T-helper 2 cell treated with Interferon-gamma antibody and Interleukin-4, amounts not matched to agents 5 μg/mL and 100 μg/mL, for 36 hours (primary cell): ENCODE measurements at places on chromosomes 4 and X.

DNA sequence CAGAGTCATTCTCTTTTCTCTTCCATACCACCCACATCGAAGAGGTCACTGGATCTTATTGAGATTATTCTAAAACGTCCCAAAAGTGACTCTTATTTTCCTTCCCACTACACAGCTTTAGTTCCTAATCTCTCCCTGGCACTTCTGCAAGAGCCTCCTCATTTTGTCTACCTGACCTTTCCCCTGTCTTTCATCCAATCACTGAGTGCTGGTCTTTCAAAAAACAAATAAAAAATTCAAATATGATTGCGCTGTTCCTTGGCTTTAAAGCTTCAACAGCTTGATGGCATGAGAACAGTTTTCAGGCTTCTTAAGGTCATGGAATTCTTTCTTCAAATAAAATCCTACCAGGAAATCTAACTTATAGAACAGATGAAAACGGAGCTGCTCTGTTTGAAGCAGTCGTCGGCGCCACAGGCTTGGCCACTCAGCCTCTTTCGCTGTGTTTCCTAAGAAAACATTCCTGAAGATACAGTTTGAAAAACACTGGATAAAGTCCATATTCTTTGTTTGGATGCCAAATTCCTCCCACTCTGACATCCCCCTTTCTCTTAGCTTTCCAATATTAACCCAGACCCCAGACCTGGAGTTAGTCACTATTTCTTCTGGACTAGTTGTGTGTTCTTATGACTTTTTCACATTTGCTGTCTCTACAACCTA, 12.5 kb downstream of the SYTL5 start:
- DNase-seq, result no peak

DNA sequence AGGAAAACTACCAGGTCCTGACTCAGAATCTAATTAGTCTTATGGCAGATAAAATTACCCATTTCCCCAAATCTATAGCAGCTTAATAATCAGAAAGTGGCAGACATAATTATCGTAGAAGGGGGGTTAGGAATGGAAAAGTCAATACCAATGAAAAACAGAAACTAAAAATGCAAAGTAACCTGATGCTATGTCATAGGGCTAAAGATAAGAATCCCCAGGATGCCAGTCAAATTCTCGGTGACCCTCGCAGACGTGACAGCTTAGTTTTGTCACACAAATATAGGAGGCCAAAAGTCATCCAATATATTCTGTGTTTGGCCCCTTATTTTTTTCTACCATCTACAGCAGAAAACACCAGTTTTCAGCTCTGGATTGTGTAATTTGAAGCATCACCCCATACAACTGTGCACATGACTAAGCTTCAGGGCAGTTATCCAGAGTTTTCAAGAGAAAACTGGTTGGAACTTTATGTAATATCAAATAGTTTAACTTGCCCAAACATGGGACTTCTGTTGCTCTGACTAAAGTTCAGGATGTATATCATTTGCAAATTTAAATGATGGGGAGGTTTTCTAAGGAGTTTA, 30.9 kb downstream of the RASSF6 start:
- DNase-seq, result no peak

DNA sequence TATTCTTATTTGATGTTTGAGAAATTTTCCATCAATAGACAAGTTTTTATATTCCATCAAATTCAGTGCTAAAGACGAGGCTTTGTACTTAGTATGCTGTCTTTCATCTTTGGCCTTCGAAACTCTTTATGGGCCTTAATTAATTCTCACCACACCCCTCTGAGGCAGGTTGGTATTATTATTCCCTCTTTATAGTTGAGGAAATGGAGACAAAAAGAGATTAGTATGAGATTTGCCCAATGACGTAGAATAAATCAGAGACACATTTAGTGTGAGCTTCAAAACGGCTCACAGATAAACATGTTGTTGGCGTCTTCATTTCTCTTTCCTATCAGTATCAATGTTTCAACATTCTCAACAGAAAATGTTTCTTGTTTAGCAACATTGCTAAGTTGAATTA, 35.9 kb upstream of the PTPN13 start:
- DNase-seq, result no peak

GRCh38 chr4:6999172-7000086, 43.7 kb upstream of the TADA2B start:
- no peak for DNase-seq

DNA sequence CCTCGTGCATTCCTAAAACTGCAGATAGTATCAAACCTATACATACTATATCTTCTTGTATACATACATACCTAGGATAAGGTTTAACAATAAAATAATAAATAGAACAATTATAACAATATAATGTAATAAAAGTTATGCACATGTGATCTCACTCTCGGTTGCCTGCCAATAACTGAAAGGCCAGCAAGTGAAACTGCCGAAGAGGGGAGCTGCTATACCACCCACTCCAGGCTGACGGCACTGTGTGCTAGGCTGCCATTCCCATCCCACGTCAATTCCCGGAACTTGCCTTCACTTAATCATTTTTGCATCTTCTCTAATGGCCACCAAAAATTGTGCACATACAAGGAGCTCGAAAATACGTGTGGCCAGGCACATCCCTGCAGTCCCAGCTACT, 451.1 kb upstream of the FAT1 start:
- no peak for DNase-seq

DNA sequence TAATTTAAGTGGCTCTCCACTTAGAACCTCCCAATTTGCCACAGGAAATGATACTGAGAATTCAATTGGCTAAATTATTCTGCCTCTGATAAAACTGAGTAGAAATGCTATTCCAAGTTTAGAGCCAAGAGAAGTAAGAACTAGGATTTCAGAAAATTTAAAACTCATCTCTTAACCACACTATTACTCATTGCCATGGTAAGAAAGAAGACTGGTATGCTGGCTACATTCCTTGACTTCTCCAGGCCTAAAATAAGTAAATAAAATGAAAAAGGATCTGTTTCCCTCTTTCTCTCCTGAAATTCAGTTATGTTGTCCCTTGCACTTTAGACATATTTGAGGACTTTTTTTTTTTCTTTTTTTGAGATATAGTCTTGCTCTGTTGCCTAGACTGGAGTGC, 23.3 kb downstream of the ZNF280C start:
- DNase-seq, result no peak

GRCh38 chr4:154164931-154165839, 326.4 kb downstream of the DCHS2 start:
- peak; percentile 34 for DNase-seq

GRCh38 chr4:173405840-173406606, 7.1 kb upstream of the SCRG1 start:
- DNase-seq, result no peak

DNA sequence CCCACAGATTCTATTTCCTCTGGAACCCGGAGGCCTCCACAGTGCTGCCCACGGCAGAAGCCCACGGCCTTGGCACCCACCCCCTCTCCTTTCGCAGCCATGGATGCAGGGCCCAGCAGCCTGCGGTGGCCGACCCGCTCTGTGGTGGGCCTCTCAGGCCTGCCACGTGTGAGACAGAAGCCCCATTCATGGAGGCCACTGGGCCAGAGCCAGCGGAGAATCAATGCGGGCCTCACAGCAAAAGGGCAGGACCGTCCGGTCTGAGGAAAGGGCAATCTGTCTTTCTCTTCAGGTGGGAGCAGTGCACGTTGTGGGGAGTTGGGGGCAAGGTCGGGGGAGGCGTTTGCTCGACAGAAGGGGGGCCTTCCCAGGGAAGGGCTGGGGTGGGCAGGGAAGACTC, 8.4 kb upstream of the HAUS7 start:
- no peak for DNase-seq

DNA sequence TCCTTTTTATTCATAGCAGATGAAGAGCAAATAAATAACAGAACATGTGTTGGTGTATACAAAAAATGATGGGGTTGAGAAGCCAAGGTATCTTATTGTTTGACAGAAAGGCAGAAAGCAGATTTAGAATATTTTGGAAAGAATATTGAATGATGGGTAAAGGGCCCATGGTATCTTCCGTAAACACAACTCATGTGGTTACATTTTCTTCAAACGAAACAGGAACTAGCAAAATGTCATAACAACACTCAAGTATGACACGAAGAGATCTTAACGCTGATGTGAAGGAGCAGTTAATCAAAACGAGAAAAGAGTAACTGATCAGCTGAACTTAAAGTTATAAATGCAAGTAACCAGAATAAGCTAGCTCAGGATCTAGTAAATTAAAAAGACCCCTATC, 195.7 kb upstream of the GK2 start:
- no peak for DNase-seq

DNA sequence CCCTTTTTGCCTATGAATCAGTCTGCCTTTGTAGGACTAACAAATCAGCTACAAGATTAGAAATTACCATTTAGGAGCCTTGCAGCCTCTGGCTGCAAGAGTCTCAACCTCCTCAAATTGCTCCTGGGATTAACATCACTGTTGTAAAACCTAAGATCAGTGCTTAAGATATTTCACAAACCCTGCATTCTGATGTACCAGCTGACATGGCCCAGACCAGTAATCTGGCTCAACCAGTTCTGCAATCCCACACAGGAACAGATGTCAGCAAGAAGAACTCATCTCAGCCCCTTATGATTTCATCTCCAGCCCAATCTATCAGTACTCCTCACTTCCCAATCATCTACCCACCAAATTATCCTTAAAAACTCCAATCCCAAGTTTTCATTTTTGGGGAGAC, 32.5 kb upstream of the AADAT start:
- DNase-seq, result no peak

DNA sequence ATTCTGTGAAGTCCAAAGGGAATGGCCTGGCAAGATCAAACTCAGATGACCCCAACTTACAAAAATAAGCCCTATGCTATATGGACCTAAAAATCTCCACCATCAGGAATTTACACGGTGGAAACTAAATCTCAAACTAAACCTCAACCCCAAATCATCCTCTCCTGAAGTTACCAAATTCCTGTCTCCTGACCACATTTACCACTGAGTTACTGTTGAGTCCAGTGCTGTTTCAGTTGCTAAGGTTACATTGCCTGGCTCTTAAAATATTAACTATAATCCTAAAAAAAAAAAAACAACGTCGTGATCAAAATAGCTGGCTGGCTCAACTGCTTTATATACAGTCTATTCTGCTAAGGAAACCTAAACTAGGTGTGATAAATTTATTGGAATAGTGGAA, 315.2 kb upstream of the SLIT2 start:
- no peak for DNase-seq

- no peak for DNase-seq
Observed at GRCh38 chr4:79255793-79256192, 70.1 kb downstream of the NAA11 start.

GRCh38 chr4:16001484-16001858, 38.5 kb upstream of the FGFBP2 start:
- DNase-seq, result peak; percentile 40
